ENCODE measurements at places on chromosomes 12 and 14. TPM values are rescaled to one million over a fixed set of nuclear protein-coding genes. Genes with fewer than 3 reads are reported as not detected.

- no peak for DNase-seq
Measured at GRCh38 chr14:43591776-43592175, 915.3 kb downstream of the FSCB start.

DNA sequence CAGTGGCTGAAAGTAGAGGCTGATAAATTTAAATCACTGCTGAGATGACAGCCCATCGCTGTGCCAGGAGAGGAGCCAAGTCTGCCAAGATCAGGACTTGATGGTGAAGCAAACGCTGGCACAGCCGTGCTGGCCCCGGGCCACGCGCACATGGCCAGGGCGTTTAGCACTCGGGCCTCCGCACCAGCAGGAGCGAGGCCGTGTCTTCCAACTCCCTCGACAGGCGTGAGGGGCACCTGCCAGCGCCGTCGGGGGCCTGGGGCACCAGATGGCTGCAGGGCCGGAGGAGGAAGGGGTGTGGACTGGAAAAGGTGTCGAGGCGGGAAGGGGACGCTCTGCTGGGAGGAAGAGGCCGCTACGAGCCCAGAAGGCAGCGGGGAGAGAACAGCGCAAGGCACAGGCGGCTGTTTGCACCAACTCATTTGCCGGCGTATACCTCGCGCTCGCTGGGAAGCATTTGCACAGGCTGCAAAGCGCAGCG lies 29.5 kb downstream of the RIMBP2 start:
- no peak for DNase-seq

DNA sequence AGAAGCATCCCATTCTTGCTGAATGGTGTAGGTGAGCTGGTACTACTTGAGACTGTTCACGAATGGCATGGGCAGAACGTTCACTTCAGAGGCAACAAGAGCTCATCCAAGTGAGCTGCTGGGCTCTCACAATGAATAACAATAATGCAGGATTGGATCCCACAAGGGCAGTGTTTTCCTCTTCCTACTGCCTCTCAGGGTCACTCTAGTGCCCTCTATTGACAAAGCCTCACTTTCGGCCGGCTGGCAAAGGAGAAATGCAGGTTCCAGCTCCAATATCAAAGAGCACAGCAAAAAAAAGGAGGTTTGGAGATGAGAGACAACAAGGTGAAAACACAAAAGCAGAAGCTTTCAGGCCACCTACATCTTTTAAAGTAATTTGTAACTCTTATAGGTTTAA lies 74.6 kb upstream of the MYF6 start:
- no peak for DNase-seq

Gene KRT73
- total RNA-seq, result not detected

Gene PAWR
- 14.2 TPM for total RNA-seq

Data from right atrium auricular region (tissue), 2 donors.